RPMI7951 (cell line): ENCODE measurements at places on chromosomes 4 and X.

- DNase-seq = no peak
Observed at GRCh38 chr4:184370711-184371389, 103.5 kb downstream of the IRF2 start.

DNA sequence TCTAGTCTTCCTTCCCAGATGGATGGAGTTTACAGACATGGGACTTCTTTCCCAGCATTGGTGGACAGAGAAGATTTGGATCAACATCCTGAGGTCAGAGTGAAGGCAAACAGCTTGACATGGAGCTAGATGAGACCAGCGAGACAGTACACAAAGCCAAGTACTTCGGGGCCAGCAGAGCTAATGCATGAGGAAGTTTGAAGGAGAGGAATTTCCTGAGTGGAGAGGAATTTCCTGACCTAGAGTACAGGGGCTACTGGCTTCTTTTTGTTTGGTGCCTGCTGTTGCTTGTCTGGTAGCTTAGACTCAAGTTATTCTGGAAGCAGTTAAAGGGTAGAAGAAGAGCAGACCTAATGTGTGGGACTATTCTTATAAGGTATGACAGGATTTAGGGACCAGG, 69.1 kb upstream of the EOLA2 start:
- DNase-seq = no peak

GRCh38 chr4:92825256-92825655, 521.5 kb downstream of the GRID2 start:
- DNase-seq = no peak

DNA sequence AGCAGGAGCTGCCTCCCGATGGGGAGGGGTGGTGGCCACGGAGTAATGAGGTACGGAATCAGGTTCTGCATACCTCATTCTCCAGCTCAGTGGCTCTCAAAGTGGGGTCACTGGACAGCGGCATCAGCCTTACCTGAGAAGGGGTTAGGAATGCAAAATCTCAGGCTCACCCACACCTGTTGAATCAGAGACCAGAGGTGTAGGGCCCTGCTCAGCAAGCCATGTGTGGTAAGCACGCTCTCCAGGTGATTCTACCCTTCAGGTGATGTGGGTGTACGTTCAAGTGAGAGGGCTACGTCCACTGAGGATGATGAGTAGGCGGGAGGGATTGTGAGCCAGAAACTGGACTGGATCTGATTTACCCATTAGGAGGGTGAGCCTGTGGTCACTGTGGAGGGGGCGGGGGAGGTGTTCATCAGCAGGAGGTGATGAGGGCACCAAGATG, 65.8 kb downstream of the ANAPC4 start:
- no peak for DNase-seq

DNA sequence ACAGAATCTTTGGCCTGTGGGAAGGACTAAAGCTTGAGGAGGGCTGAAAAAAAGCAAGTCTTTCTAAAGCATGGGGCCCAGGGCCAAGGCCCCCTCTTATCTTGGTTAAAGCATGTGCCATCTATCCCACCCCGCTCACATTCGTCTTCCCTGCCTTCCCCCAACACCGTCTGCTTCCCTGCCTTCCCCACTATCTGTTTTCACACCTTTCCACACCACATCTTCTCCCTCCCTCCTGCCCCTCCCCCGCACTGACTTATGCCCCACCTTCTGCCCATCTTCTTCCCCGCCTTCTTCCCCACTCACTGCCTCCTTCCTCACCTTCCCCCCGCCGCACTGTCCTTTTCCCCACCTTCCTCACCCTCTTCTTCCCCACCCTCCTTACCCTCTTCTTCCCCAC, 890 bp upstream of the NAP1L5 start:
- no peak for DNase-seq

DNA sequence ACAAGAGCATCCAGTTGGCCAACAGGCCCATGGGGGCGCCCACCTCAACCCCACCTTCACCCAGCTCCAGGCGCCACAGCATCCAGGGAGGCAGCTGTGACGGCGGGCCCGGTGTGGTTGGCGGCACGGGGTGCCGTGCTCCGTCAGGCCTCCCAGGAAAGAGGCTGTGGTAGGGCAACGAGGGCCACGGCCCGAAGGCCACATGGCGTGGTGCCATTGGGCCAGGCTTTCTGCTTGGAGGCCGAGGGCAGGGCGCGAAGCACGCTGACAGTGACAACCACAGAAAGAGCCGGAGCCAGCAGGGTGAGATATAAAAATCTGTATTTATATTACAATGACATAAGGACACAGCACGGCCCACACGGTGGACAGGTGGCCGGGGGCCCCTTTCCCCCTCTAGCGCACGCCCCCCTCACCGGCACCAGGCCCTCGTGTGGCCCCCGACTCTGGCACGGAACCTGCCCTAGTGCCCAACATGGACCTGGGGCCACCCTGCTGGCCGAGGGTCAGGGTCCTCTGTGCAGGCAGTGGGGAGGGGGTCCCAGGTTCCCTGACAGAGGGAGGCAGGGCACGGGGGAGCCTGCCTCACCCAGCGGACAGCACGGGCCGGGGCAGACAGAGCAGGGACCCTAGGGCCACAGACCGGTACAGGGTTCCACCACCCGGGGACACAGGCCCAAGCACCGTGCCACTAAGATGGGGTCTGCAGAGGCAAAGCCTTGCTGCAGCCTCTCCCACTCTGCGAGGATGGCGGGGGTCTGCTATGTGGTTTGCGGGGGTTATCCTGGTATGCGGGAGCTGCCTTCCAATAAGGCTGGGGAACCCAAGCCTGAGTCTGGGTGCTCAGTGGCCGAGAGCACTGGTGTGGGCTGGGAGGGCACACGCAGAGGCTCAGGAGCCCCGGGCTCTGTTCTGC, 5.5 kb upstream of the HAUS3 start:
- no peak for DNase-seq

DNA sequence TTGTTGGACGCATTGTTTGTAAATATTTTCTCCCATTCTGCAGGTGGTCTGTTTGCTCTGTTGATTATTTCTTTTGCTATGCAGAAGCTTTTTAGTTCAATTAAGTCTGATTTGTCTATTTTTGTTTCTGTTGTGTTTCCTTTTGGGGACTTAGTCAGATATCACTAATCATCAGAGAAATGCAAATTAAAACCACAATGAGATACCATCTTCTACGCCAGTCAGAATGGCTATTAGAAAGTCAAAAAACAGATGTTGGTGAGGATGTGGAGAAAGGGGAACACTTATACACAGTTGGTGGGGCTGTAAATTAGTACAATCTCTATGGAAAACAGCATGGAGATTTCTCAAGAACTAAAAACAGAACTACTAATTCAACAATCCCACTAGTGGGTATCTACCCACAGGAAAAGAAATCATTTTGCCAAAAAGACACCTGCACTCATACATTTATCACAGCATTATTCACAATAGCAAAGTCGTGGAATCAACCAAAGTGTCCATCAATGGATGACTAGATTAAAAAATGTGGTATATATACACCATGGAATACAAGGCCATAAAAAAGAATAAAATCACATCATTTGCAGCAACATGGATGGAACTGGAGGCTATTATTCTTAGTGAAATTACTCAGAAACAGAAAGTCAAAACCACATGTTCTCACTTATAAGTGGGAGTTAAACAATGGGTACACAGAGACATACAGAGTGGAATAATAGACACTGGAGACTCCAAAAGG, 8.1 kb downstream of the COQ2 start:
- DNase-seq = peak; percentile 19

DNA sequence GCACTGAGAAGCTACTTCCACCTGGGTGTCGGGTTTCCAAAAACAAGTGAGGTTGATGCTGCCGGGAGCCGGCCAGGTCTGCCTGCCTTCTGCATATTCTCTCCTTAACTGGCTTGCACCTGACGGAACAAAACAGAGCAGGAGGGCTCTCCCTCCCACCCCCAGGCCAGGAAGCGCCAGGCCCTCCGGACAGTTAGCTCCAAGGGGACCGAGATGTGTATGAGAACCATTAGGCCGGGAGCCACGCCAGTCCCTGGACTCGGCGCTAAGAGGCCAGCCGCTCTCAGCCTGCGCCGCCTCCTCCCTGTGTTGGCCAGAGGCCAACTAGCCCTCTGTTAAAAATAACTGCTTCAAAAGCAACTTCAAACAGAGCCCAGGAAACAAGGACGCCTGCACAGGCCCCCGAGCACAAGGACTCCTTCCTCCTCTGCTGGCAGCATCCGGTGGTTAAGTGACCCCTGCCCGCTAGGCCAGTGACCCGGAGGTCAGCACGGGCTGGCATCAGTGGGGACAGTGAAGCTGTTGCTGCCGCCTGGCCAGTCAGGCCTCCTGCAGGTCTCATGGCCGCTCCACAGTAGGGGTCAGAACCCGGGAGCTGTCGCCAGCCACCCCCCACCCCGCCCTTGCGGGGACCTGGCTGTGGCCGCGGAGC, 107.9 kb downstream of the ABLIM2 start:
- DNase-seq = peak; percentile 57

- no peak for DNase-seq
Observed at GRCh38 chr4:60885011-60885410, 315.1 kb upstream of the ADGRL3 start.

DNA sequence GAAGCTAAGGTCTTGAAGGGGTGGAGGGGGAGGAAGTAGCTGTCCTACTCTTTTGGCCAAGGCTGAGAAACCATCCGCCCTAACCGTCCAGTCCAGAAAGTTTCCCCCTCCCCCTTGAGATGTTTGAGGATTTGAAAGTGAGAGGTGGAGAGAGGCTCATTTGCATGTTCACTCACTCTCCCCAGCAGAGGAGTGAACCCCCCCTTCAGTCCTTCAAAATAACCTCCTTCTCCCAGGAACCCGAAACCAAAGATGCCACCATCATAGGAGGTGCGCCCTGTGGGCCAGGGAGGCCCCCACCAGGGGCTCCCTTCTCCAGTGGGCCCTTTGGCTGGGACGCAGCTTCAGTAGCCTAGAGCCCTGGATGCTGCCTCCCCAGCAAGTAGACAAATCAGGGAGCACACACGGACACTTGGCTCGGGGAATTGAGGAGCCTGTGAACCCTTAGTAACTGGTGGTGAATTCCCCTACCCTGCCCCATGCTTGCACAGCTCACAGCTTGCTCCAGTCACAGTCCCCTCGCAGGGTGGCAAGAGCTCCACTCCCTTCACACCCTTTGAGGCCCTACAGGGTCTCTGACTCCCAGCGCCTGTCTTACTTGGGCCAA, 25.6 kb downstream of the ELF4 start:
- no peak for DNase-seq

- DNase-seq = no peak
Observed at GRCh38 chrX:147737690-147738089, 174.0 kb upstream of the FMR1 start.

DNA sequence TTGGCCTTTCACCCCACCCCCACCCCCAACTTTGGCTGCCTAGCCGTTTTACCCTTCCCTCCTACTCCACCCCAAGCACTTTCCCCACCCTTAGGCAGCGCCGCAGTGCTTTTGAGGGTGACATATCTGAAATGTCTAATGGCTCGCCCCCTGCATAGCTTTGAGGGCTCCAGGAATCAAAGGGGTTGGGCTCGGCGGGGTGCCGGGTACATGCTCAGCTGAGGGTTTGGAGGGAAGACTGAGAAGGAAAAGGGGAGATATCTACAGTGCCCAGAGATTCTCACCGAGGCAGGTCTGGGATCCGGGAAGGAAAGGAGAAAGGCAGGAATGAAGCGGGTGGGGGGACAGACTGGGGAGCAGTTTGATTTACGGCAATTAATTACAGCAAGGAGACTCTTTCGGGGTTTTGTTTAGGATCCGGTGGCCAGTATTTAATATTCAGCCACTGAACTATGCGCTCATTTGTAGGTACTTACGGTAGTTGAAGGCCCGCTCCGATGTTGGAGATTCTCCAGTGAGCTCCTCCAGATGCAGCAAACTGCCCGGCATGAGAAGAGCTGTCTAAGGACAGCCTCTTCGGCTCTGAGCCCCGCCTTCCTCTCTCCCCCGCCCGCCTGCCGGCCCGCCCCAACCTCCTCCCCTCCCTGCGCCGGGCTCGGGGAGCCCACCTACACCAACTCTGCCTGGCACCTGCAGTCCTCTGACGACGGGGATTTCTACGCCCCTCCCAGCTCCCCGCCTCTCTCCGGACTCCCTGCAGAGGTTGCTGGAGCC, at the start of gene IGSF1:
Gene IGSF1 (minus strand): TSS at position 569 of the 774 bp plus-strand sequence. CDS start 2,632 bp downstream, outside the sequence.
- DNase-seq = peak; percentile 58

DNA sequence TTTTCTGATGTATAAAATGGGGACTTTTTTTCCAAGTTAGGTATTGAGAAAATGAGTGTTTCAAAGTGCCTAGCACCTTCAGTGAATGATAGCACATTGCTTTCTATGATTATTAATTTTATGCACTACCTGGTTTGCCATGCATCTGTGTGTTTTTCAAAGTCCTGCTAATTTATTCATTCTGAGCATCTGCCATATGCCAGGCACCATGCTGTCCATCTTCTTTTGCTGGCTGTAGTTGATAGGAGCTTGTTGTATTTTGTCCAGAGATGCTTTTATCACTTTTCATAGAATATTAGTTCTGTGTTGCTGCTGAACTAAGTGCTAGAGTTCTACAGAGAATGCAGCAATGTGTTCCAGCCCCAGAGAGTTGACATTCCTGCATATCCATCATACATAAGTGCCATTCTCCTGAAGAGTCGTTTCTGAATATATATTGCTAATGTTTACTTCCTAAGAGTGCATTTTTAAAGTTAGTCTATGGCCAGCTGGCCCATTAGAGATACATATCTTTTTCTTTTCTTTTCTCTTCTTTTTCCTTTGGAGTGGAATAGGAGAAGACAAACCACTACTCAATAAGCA, 49.0 kb upstream of the CLNK start:
- no peak for DNase-seq

- peak; percentile 94 for DNase-seq
Observed at GRCh38 chrX:46788902-46789301, 30.0 kb upstream of the SLC9A7 start.

DNA sequence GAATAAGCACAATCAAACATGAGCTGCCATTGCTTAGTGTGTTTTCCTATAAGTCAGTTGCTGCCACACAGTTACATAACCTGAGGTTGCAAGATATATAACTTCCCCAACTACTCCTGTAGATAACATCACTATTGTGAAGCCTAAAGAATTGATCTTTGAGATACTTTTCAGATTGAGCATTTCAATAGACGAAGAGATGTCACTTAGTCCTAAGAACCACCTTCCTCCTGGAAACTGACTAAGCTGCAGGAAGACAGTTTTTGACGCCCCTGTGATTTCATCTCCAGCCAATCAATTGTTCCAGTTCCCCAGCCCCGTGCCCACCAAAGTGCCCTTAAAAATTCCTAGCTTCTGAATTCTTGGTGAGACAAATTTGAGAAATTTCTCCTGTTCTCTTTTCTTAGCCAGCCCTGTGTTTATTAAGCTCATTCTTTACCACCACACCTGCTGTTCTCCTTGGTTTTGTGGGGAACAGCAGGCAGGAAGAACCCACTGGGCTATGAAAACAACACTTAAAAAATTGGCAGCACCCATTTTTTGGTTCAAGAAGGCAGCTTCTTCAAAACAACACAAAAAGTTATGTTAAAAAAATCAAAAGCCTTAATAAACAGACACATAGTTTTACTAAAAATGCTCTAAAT, 317.1 kb upstream of the PABPC4L start:
- DNase-seq = no peak

- DNase-seq = no peak
Observed at GRCh38 chr4:105495667-105496066, 21.8 kb upstream of the PPA2 start.

GRCh38 chr4:7103607-7104365, 35.9 kb upstream of the GRPEL1 start:
- no peak for DNase-seq

DNA sequence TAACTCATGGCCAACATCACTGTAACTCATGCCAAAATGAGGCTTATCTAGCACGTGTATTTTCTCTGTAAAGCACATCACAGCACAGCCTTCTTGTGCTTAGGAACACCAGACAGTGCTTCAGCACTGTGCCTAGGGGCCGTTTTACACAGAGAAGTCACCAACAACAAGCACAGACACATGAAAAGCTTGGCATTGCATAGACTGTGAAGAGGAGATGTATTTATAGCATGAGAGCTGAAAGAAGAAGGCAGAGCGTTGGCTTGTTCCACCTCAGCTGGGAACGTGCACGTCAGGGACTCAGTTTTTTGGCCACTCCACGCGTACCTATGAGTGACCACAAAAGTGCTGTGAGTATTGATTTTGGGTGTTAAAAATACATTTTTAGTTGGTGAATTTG, 116.3 kb upstream of the SFRP2 start:
- no peak for DNase-seq
